Activated CD8-positive, alpha-beta memory T cell treated with anti-CD3 and anti-CD28 coated beads for 1 hour (primary cell): ENCODE measurements at places on chromosomes 6 and 20.
A peak's percentile ranks its signal among the peaks of the same experiment; 100 is the strongest.

- DNase-seq, result no peak
Measured at GRCh38 chr20:25126204-25127029, 44.5 kb upstream of the VSX1 start.

- no peak for DNase-seq
Measured at GRCh38 chr6:84182001-84182400, 45.4 kb downstream of the CEP162 start.

- DNase-seq, result no peak
Measured at GRCh38 chr6:43739642-43740091, 30.3 kb upstream of the VEGFA start.

DNA sequence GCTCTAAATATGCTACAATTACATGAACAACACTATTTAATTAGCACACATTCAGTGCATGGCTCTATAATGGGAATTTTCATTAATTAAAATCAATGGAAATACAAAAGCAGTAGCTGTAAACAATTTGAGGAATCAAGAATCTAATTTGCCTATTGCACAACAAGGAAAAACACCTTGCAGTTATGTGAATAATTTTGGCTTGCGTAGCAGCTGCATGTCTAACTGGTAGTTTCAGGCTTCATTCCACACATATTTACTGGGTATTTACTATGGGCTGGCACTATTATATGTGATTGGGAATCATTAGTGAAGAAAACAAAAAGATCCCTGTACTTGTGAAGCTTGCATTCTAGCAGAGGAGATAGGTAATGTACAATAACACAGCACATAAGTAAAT, 26.4 kb downstream of the KIF6 start:
- DNase-seq, result no peak

- no peak for DNase-seq
Measured at GRCh38 chr6:64998204-64998603, 708.8 kb downstream of the EYS start.

DNA sequence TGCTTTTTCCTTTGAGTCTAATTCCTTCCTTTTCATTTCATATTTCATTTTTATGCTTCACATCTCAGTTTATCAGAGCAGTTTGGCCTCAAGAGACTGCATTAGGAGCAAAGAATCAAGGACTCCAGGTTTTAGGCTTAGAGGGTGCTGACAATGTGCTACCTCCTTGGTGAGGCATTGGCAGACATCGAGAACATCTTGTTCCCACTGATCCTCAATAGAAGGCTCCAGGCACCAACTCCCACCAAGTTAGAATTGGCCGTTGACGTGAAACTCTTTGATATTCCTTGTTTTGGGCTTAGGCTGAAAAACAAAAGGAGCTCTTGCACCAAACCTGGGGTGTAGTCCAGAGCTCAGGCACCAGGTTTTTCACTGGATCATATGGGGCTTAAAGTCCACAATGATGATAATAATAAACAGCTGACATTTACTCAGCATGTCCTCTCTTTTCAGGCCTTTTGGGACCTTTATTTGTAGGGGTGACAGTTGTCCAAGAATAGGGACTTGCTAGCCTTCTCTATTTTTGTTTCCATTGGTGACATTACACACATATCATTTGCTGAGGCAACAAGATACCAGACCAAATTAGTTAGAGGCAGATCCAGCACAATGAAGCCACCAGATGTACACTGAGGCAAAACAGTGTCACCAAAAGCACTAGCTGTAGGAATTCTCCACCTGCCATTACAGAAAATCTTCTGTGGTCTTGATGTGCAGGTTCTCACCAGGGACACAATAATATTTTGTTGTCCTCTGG, 81.0 kb upstream of the ENPP5 start:
- no peak for DNase-seq

GRCh38 chr6:130167655-130168054, 55.1 kb downstream of the SAMD3 start:
- DNase-seq, result no peak

- no peak for DNase-seq
Measured at GRCh38 chr20:63767886-63768285, 28.3 kb downstream of the SLC2A4RG start.

DNA sequence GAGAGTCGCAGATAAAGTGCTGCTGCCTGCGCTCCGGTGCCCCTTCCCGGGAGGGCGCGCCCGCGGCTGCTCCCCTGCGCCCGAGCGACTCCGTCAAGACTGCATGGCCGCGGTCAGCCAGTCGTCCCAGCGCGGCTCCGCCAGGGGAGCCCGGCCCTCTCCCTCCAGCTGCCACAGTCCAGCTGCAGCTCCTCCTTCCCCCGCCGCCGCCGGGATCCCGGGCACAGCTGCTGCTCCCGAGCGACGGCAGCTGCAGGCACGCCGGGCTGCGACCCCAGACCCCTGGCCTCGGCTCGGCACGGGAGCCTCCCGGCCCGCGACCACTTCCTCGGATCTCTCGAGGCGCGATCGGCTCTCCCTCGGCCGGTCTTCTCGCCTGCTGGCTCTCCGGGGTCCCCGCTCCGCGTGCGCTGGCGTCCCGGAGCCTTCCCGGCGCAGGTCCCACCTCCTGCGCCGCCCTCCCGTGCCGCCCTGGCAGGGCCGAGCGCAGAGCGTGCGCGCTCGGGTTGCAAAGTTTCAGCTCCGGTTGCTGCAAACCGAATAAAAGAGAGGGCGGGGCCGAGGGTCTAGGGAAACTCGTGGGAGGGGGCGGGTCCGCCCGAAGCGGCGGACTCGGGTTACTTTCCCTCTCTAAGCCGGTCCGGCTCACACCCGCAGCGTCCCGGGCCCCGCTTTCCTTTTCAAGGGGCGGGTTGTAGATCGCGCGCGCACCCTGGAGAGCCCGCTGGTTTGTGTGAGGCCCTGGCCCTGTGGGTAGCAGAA, at the start of gene CNKSR3:
CNKSR3 (minus strand) TSS at position 542 of the 762 bp plus-strand sequence. CDS start 571 bp downstream, outside the sequence.
- no peak for DNase-seq

- DNase-seq, result no peak
Measured at GRCh38 chr6:44064089-44064947, 62.9 kb downstream of the MRPL14 start.

- DNase-seq, result no peak
Measured at GRCh38 chr6:70107852-70108629, 194.8 kb downstream of the COL9A1 start.

DNA sequence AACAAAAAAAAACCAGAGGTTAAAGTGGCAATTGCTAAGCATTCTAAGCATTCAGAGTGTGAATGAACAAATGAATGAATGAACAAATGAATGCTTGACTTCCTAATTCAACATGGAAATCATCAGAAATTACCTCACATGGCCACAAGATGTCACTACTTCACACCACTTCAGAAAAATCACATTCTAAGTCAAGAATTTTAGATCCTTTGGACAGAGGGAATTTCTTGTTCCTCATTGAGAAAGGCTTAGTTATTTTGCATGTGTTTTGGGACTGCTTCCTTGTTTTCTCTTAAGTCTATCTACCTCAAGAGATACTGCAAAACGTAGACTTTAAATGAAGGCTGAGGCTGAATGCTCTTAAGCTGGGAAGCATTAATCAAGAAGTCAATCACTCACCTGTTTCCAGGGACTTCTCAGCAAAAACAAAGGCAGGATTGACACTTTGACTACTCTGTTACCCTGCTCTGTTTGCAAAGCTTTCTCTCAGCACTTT, 120.2 kb downstream of the MBOAT1 start:
- DNase-seq, result no peak

GRCh38 chr6:124956018-124956417, 6.2 kb upstream of the RNF217 start:
- DNase-seq, result no peak

DNA sequence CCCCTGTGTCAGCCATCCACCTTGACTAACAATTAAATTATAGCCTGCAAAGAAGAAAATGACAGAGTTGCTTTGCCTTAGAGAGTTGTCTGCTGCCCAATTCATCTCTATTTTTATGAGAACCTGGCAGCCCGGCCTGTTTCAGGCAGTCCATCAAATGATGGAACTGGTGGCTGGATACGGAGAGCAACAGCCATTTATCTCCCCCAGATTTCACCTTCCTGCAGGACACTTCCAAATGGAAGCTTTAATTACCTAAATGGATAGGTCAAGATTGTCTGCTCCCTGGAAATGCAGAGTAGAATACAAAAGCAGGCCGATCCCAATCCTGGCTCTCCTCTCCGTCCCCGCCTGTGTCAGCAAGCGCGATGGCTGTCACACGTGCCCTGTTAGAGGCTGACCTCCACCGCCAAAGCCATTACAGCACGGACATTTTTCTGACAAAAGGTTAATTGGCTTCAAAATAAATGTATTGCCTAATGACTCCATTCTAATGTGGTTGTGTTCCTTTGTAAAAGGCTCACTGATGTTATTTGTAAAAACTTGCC, 86.7 kb downstream of the PACRG start:
- no peak for DNase-seq

GRCh38 chr20:15107931-15108330, 770.5 kb upstream of the FLRT3 start:
- DNase-seq, result no peak

DNA sequence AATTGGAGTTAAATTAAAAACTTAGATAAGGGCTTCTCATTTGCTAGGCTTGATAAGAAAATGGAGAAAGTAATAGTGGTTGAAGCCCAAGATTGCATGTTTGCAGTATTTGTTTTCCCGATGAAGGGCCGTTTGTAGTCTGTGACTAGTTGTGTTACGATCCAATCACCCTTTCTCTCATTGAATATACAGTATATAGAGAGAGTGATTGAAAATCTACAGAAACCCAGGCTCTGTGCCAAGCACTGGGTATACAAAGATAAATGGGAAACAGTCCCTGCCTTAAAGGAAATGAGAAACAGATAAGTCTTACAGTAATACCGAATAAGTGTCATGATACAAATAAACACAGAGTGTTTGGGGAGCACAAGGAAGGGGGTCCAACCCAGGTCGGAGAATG, 55.2 kb upstream of the CDKAL1 start:
- DNase-seq, result no peak

GRCh38 chr20:39623584-39624234, 661.6 kb downstream of the DHX35 start:
- no peak for DNase-seq

- DNase-seq, result no peak
Measured at GRCh38 chr6:100366419-100366818, 98.3 kb downstream of the SIM1 start.

DNA sequence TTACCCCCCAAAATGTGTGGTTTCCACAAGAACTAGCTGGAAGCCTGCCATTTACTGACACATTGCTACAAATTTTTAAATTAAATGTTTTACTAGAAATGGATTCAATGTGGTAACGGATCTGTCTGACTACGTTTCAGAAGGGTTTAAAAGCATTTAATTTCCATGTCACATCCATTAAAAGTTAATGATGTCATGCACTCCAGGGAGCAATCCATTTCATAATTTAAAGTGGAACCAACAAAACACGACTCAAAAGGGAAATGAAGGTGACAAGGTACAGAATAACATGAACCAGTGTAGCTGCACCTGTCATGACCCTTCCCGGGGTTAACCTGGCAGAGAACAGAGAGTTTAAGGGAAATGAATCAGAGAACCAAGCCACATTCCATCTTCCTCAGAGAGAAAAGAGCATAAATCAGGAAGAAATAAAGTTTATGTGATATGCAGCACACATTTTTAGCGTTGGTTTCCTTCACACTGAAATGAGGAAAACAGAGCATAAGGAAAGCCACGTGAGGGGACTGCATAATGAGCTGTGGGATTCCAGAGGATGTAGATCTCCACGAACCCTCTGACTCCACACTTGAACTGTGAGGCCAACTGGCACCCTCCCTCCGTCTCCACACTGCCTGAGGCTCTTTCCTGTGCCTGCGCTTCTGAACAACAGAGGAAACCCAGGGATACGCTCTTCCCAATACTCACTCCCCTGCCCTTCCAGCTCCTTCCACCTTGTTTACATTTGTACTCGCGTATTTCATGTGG, 170.3 kb upstream of the AHI1 start:
- DNase-seq, result no peak

DNA sequence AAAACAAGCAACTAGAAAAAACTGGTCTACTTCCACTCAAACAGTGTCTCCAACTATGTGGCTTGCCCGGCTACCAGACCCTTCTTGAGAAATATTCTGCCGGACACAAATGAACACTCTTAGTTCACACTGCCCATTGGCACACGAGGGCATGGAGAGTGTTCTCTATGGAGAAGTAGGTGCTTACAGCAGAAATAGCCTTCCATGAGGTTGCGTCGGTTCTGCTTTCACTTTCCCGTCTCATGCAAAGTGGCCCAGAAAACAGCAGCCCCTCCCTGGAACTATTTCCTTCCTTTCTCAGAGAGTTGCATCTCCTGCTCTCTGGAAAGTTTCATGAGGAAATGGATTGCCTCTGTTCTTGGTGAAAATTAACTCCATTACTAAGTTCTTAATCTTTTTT, 9.5 kb upstream of the HLA-DOA start:
- DNase-seq, result no peak

- DNase-seq, result no peak
Measured at GRCh38 chr6:46118836-46119235, 11.0 kb upstream of the ENPP4 start.

GRCh38 chr20:41180599-41181333, 43.4 kb downstream of the PLCG1 start:
- DNase-seq, result no peak

- peak; percentile 4 for DNase-seq
Measured at GRCh38 chr6:85669735-85670194, 27.1 kb upstream of the SYNCRIP start.

- DNase-seq, result no peak
Measured at GRCh38 chr6:70456735-70457134, 43.4 kb downstream of the FAM135A start.

GRCh38 chr20:10671221-10671918, 2.4 kb downstream of the JAG1 start:
- no peak for DNase-seq

DNA sequence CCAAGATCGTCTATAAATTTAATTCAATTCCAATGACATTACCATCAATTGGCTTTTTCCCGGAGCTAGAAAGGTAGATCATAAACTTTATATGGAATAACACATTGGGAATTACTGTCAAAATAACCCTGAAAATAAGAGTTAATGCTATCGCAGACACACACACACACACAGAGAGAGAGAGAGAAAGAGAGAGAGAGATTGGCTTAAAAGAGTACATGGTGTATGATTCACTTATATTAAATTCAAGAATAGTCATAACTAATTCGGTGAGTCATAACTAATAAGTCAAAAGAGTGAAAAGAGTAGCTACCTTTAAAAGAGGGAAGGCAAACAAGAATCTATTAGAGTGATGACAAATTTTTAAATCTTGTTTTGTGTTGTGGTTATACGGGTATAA, 425.5 kb downstream of the TBC1D32 start:
- DNase-seq, result no peak
